ENCODE measurements at places on chromosomes 3 and 15.
A peak's percentile ranks its signal among the peaks of the same experiment; 100 is the strongest.

GRCh38 chr3:53254509-53255422 lies 1.1 kb downstream of the TKT start:
- DNase-seq = peak; percentile 7

GRCh38 chr15:60839510-60840211 lies 360.7 kb upstream of the ICE2 start:
- no peak for DNase-seq

DNA sequence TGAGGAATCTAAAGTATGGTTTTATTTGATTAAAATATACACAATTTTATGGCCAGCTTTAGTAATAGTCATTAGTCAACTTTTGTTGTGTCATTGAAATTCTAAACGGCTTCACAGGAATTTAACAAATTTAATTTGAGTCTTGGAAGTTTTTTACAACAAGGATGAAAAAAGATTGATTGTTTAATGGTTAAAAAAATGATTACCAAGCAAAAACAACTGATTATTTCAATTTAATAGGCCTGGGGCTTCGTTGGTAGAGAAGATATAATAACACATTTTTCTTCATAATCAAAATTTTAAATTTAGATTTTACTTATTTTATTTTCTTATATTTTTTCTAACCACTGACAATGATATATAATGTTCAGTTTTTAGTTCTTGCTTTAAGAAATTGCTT lies 4.4 kb downstream of the MME start:
- DNase-seq = no peak

DNA sequence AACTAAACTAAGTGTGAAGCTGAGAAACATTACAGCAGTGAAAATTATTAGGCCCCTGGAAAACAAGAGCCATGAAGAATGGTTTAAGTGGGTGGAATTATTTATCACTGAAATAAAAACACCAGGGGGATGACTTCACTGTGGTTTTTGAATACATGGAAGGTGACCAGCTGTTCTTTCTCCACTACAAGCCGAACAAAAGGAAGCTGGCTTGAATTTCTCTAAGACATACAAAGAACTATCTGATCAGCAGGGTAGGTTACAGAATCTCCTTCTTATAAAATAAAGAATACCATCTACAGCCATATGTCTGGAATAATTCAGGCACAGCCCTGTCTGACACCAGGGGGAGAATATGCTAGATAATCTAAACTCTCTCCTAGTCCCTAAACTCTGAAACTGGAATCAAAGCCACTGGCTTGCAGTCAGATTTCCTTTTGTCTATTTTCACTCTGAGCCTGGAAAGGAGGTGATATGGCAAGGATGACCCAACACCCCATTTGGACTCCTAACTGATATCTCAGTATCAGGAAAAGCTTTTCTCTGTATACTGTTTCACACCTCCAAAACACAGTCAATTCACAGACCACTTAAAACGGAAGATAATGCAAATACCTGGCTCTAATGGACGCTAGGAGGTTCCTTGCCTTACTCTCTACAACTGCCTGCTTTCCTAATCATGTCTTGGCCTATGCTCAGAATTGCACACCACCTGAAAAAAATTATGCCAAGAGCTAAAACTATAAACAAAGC lies 31.2 kb downstream of the SPATA12 start:
- no peak for DNase-seq

GRCh38 chr15:60854858-60855564 lies 374.1 kb downstream of the RORA start:
- DNase-seq = no peak

DNA sequence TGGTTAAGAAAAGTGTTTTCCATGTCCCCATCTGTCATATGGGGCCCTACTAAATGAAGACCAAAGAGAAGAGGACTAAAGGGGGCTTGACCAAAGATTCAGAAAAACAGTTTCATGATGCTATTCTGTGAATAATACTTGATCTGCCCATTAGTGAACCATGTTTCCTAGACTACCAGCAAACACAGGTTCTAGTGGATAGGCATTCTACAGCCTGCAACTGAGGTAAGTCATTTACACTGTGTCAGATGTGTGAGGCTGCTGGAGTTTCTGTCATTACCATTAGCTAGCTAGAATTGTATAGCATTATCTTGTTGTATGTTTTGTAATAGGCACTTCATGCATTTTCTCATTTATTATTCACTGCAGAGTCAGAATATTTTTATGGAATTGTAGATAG lies 6.6 kb downstream of the GPR171 start:
- no peak for DNase-seq

- DNase-seq = no peak
These were observed 28.3 kb upstream of the AP4E1 start for GRCh38 chr15:50880206-50880605.

- DNase-seq = no peak
These were observed 5.7 kb downstream of the MAN2C1 start for GRCh38 chr15:75362642-75363249.

DNA sequence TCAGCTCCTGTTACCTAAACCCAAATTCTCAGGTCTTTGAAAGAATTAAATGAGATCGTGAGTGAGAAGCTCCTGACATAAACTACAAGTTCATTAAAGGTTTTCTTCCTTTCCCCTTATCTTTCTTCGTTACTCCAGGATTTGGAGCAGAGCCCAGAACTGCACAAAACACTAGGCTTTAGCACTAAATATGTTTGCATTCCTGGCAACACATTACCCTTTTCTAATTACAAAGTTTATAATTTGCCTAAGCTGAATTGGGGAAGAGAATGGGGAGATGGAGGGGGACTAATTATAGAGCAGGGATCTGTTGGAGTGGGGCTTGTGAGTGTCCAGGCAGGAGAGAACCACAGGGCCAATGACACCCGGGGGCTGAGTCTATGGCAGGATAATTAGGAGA lies 109.7 kb downstream of the SV2B start:
- no peak for DNase-seq

- no peak for DNase-seq
These were observed 144.8 kb downstream of the NSMCE3 start for GRCh38 chr15:29124581-29125381.

DNA sequence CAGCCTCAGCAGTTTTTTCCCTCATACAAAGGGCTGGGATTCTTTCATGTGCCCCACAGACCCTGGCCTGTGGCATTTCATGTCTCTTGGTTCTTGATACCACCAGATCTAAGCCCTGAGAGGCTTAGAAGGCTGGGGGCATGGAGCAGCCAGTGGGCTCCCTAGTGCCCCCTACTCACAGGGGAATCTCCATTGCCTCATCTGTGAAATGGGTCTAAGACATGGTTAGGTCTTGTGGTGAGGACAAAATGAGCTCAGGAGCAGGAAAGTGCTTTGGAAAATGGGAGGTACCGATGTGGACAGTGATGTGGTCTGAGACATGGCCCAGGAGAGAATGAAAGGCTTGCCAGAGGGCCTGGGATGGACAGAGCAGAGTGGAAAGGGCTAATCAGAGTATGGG lies 94.3 kb downstream of the SMAD6 start:
- no peak for DNase-seq

GRCh38 chr3:161072211-161072621 lies 32.9 kb downstream of the B3GALNT1 start:
- DNase-seq = no peak

DNA sequence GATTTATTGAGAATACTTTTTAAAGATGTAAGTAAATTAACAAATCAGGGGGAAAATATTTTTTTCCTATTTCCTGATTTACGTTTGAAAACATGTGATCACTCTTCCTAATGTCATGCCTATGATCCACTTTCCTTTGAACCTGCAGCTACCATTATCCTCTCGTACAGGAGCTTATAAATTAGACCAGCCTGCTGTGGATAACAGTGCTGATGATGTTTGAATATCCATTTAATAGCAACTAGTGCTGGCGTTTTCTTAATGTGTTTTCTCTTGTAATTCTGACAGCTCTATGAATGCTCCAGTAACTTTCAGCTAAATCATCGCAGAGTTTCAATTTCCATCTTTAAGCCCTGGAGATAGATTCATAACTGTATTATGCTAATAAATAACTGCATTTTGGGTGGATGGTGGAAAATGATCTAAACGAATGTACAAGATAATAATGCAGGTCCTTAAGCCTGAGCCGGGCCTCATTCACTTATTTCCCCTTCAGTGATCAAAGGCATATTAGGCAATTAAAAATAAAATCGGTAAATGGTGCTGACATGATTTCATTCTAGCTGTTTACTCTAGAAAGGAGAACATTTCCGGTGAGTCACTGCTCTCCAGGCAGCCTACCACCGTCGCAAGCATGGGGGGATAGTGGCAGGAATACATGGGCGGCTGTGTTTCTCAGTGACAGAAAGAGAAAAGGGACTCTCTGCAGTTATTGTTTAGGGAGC lies 58.5 kb upstream of the SLC24A5 start:
- no peak for DNase-seq

GRCh38 chr3:107861904-107862303 lies 228.9 kb downstream of the CD47 start:
- no peak for DNase-seq

DNA sequence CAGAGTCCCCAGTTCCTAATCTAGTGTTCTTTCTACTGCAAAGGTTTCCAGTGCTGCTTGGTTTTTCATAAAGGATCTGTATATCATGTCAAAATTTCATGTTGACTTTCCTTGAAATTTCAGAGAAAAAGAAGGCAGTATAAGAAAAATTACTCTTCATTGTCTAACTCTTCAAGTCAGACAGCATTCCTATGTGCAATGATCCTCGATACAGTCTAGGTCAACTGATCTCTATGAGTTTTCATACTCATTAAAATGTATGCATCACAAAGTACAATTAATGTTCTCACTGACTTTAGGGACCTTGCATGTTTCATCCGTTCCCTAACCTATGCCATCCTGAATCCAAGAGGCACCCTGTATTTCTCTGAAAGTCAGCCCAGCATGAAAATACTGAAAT lies 317.3 kb downstream of the ZBTB20 start:
- DNase-seq = no peak

DNA sequence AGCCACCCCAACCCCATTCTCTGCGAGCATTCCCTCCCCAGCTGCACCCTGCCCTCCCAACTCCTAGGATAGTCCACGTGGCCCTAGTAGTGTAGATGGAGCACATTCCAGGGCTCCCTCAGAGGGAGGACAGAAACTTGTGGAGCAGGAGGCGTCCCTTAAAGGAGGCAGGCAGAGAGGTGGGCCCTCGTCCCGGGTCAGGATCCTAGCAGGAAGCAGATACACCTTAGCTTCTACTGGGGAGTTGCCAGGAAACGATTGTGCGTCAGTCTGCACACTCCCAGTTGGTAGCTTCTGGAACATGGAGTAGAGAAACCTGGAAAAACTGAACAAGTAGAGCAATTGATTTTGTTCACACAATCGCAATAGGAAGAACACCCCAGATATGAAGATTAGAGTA lies 43.9 kb upstream of the KLHL25 start:
- DNase-seq = no peak

Data from stimulated activated CD8-positive, alpha-beta memory T cell treated with anti-CD3 and anti-CD28 coated beads, Interleukin-15, amount 100 ng/mL, for 4 hours (primary cell).